ENCODE measurements at places on chromosomes 7 and 10. TPM values are rescaled to one million over a fixed set of nuclear protein-coding genes. Genes with fewer than 3 reads are reported as not detected.

DNA sequence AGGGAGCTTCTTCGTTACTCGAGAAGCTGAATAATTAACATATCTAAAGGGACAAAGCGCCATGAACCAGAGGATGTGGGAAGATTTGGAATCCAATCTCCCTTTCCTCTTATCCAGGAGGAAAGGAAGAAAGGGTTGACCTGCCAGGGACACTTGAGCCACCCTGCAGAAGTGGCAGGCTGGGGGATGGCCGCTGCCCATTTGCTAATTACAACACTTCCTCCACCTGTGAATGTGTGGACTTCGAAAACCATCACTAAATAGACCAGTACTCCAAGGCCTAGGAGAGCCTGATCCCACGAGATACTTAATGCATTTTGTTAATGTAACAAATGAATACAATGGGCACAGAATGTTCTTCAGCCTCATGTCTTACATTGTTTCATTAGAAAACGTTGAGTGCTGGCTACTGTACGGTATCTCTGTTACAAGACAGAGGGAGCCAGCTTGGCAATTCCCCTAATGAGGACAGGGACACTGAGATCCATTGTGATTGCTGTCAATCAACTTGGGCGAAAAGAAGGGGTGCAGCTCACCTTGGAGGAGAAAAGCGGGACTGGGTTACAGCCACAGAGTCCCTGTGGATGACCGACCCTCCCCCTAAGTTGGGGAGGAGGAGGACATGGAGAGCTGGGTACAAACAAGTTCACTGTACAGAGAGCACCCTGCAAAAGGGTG is 59.4 kb downstream of the AOC1 start:
- no peaks in the 10 kb centered on the region for H3K27me3 ChIP-seq
- no peaks in the 10 kb centered on the region for H3K4me1 ChIP-seq
- H3K4me3 ChIP-seq = no peak overlapping the region
- H3K27ac ChIP-seq = no peak overlapping the region

DNA sequence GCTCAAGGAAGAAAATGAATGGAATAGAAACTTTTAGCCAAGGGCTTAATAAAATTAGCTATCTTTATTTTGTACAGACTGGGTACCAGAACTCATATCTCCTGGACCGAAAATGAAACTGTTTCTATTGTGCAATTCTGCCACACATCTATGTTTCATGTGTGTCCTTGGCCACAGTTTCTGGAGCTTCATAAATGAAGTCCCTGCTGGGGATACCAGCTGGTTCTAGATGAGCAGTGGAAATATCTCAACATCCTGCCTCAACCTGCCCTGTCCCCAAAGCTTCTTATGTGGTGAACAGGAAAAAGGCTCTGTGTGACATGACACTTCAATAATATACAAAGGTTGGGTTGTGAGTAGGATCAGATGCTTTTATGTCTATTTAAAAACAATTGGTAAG is 310.1 kb upstream of the SORCS1 start:
- no peak overlapping the region for H3K27ac ChIP-seq
- no peak overlapping the region for H3K4me3 ChIP-seq
- no peaks in the 10 kb centered on the region for H3K36me3 ChIP-seq
- H3K27me3 ChIP-seq = no peaks in the 10 kb centered on the region

- H3K4me3 ChIP-seq = no peak overlapping the region
- no peak overlapping the region for H3K27ac ChIP-seq
- no peaks in the 10 kb centered on the region for H3K36me3 ChIP-seq
- H3K4me1 ChIP-seq = no peaks in the 10 kb centered on the region
- no peak for DNase-seq
- no peaks in the 10 kb centered on the region for H3K27me3 ChIP-seq
Measured at GRCh38 chr7:89339748-89340147, 544.2 kb upstream of the TEX47 start.

DNA sequence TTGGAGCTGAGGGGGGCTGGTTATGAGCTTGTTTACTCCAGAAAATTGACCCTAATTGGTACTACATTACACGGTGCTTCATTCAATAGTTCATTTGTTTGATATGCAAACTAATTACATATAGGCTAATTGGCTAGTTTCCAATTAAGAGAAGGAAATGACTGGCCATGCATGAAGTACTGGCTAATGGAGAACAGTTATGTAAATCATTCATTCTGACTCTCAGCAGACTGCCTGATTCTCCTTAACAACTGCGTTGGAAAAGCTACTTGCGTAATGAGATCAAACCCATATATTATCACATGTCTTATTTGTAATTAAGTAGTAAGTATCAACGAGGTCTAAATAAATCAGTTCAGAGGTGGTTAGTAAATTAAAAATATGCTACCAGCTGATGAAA is 81.8 kb upstream of the CTTNBP2 start:
- no peak overlapping the region for H3K27ac ChIP-seq
- no peaks in the 10 kb centered on the region for H3K4me1 ChIP-seq
- H3K27me3 ChIP-seq = no peaks in the 10 kb centered on the region
- no peak for DNase-seq
- no peak overlapping the region for H3K4me3 ChIP-seq

DNA sequence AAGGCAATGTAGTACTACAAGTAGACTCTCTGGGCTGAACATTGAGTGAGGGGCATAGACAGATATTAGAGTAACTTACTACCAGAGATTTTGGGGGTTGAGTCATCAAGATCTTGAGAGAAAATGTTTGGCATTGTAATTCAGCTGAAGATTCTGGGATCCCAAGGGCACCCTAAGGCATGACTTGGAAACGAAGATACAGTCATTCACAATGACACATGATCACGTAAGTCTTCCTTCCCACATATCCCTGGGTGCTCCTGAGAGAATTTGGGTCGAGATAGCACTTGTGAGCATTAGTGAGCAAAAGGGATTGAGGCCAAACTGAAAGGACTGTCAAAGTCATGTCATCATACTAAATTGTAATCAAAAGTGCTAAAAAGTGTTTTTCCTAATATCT is 192.5 kb upstream of the PCLO start:
- no peaks in the 10 kb centered on the region for H3K36me3 ChIP-seq
- no peaks in the 10 kb centered on the region for H3K4me1 ChIP-seq
- DNase-seq = no peak

UPP1 gene
- 9.7 TPM for total RNA-seq

PNLIPRP1 gene
- total RNA-seq = not detected

CYP3A4 gene
- total RNA-seq = 0.11 TPM

All from spinal cord (tissue), 10 donors.